Activated naive CD4-positive, alpha-beta T cell treated with anti-CD3 and anti-CD28 coated beads for 36 hours (primary cell): ENCODE measurements at places on chromosomes 1 and 21.

DNA sequence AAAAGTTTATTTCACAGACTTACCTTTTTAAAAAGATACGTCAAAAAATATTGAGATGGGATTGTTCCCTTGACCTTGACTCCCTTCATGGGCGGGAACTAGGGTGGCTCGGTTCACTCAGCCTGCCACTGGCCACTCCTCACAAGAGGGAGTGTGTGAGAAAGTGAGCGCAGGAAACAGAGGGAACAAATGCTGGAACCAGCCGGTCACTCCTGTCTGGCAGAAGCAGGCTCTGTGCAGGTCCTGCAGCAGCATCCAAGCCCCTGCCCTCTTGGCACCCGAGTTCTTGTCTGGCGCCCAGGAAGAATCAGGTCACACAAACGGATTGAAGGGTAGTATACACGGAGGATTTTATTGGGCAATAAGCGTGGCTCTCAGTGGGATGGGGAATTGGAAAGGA, 58.9 kb downstream of the ZNF648 start:
- no peak for DNase-seq

GRCh38 chr1:206703661-206704060, 19.0 kb downstream of the MAPKAPK2 start:
- DNase-seq, result peak; percentile 85

DNA sequence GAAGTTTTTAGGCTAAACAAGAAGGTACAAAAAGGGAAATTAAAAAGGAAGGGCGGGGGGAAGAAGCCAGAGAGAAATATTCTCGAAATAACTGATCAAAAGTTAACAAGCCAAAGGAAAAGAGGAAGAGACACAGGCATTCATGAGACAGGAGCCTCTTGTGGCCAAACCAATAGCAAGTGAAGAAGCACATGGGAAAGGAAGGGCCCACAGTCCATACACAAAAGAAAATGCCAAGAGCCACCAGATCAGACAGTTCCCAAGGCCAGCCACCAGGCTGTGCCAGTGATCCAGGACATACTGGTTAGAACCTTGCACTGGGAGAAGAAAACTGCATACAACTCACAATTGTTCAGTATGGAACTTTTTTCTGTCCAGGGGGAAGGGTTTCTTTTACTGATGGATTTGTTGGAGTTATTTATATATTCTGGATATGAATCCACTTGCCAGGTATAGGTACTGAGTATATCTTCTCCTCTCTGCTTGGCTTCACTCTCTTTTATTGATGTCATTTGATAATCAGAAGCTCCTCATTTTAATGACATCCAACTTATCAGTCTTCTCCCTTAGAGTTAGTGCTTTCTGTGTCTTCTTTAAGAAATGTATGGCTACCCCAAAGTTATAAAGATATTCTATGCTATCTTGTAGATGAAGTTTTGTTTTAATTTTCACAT, 76.8 kb downstream of the CD46 start:
- peak; percentile 79 for DNase-seq

- DNase-seq, result no peak
These were observed 78.0 kb upstream of the HSD17B7 start for GRCh38 chr1:162712317-162713029.

DNA sequence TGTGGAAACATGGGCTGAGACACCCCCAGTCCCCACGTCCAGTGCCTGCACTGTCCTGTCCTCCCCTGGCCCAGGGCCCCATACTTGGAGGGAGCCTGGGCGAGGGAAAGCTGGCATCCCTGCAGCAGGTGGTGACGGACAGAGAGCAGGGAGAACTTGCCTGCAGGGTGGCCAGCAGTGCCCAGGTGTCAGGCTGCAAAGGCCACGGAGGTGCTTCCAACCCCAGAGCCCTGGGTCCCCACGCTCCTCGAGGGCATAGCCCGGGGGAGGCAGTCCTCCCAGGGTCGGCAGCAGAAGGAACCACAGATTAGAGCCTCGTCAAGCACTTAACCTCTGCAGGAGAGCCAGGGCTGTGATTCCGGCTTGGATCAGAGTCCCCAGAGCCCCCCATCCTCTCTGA, 77.5 kb downstream of the ARHGEF16 start:
- no peak for DNase-seq

DNA sequence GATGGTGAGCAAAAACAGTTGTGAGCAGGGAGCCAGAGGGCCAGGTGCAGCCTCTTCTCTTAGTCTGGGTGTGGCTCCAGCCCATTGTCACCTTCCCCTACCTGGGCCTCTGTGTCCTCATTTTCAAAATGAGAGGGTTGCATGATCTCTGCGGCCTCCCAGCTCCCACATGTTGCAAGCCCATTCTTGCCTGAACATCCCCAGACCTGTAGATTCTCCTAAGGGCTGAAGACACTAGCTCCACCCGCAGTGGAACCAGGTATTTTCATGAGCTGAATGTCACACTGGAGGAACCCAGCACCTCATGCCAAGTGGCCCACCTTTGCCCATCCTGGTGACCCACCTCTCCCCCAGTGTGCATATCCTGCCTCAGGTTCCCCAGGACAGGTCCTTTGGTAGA, 12.3 kb downstream of the IKBKE start:
- no peak for DNase-seq

- no peak for DNase-seq
These were observed 2.8 kb upstream of the PHC2 start for GRCh38 chr1:33433509-33434362.

- DNase-seq, result no peak
These were observed 127.8 kb downstream of the OSBPL9 start for GRCh38 chr1:51744506-51745303.
